HFFc6 (cell line): ENCODE measurements at places on chromosomes 12 and 14. TPM values are rescaled to one million over a fixed set of nuclear protein-coding genes. Genes with fewer than 3 reads are reported as not detected.

GRCh38 chr14:29339494-29340172 is 573.0 kb downstream of the FOXG1 start:
- no peaks in the 10 kb centered on the region for H3K27me3 ChIP-seq
- no peaks in the 10 kb centered on the region for H3K36me3 ChIP-seq
- no peak overlapping the region for H3K4me3 ChIP-seq
- no peak overlapping the region for H3K27ac ChIP-seq
- peaks cover 15% of the 10 kb centered on the region for H3K4me1 ChIP-seq

GRCh38 chr12:95516757-95517156 is 34.5 kb downstream of the USP44 start:
- H3K36me3 ChIP-seq: peaks cover 22% of the 10 kb centered on the region
- no peak overlapping the region for H3K27ac ChIP-seq
- no peak overlapping the region for H3K4me3 ChIP-seq
- no peaks in the 10 kb centered on the region for H3K27me3 ChIP-seq

DNA sequence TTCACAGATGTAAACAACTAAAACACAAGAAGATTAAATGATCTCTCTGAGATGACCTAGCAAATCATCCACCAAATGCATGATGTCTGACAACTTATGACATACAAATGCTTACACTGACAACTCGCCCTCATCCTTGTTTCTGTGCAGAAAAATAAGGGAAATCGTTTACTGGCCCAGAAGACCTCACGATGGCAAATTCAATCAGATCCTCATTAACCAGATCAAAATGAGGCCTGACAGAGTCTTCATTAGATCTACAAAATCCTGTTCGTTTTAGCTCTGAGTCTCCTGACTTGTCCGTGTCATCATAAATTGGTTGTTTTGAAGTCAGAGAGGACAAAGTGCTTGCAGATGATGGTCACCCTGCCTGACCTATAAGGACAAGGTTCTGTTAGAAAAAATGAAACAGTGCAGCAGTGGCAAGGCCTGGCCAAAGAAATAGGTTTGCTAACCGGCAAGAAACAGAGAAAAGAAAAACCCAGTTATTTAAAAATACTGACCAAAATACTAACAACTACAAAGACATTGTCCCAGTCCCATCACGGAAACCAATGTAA is 109.5 kb downstream of the BTG1 start:
- DNase-seq: no peak
- no peak overlapping the region for H3K27ac ChIP-seq
- peaks cover 40% of the 10 kb centered on the region for H3K4me1 ChIP-seq
- H3K27me3 ChIP-seq: no peaks in the 10 kb centered on the region; the same call in 1 of the 2 replicates

DNA sequence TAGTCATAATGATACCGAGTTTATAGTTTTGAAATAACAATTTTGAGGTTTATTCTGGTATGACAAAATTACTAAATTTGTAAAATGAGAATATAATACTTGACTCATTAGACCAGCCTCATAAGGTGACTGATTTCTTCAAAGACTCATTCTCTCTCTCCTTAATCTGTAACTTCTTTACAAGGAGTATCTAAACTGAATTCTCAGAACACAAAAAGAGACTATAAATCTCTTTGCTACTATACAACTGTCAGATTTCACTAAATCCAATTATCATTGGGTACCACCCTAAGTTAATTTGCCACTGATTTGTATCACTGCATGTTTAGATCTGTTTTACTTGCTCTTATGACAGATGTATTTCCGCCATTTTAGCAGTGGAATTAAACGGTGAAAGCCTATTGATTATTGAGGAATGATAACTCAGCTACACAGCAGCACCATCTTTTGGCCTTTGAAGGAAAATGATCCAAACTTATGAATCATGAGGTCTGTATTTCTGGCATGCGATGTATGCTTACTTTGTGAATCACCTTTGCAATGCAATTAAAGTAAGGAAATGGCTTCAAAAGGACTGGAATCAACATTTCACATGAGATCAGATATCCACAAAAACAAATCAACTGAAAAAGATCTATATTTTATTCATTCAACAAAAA is 161.2 kb downstream of the RERGL start:
- H3K4me3 ChIP-seq: peak overlapping the region; percentile 74
- no peaks in the 10 kb centered on the region; the same call in 1 of the 2 replicates for H3K27me3 ChIP-seq
- peak; percentile 64 for DNase-seq

GRCh38 chr12:14418451-14418890 is 53.0 kb downstream of the ATF7IP start:
- H3K27me3 ChIP-seq: no peaks in the 10 kb centered on the region; the same call in none of the 2 replicates
- peaks cover 23% of the 10 kb centered on the region for H3K4me1 ChIP-seq
- H3K36me3 ChIP-seq: peaks cover 33% of the 10 kb centered on the region
- H3K4me3 ChIP-seq: peak overlapping the region; percentile 36; the same call in 1 of the 2 replicates
- H3K27ac ChIP-seq: peak overlapping the region; percentile 49; the same call in 1 of the 2 replicates
- peak; percentile 39 for DNase-seq

DNA sequence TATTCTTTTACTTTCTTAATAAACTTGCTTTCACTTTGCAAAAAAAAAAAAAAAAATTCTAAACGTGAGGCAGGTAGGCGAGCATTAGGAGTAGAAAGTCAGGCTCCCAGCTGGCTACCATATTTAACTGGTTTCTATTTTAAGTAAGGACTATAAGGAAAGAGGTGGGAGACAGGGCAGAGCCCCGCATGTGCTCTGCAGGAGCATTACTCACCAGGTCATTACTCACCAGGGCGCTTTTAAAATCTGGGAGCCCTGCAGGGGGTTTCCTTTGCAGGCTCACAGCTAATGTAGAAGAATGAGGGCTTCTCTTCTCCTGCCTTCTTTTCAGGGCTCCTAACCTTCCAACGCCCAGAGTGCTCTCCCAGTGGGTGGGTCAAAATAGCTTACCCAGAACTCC is 14.0 kb upstream of the DPF3 start:
- peak overlapping the region; percentile 73 for H3K4me3 ChIP-seq
- no peaks in the 10 kb centered on the region for H3K36me3 ChIP-seq
- peaks cover 61% of the 10 kb centered on the region for H3K4me1 ChIP-seq
- H3K27ac ChIP-seq: peak overlapping the region; percentile 61

GRCh38 chr14:35121026-35121886 is 534 bp downstream of the PPP2R3C start:
- peaks cover 40% of the 10 kb centered on the region for H3K4me1 ChIP-seq
- peaks cover 24% of the 10 kb centered on the region for H3K36me3 ChIP-seq
- peak overlapping the region; percentile 100 for H3K27ac ChIP-seq
- H3K27me3 ChIP-seq: peaks cover 9% of the 10 kb centered on the region

GRCh38 chr12:46839964-46840363 is 14.2 kb upstream of the SLC38A4 start:
- no peak for DNase-seq
- H3K27me3 ChIP-seq: peaks cover 6% of the 10 kb centered on the region; the same call in 1 of the 2 replicates
- H3K27ac ChIP-seq: peak overlapping the region; percentile 26; the same call in 1 of the 2 replicates

DNA sequence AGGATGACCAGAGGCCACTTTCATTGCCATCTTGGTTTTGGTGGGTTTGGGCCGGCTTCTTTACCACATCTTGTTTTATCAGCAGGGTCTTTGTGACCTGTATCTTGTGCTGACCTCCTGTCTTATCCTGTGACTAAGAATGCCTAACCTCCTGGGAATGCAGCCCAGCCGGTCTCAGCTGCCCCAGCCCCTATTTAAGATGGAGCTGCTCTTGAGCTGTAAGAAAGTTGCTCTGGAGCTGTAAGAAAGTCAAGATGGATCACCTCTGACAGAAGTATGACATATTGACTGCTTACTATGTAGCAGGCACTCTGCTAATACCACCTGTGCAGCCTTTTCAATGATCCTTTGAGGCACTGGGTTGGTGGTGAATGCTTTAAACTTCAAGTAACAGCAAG is 52.1 kb downstream of the RIN3 start:
- peak overlapping the region; percentile 73; the same call in 1 of the 2 replicates for H3K27ac ChIP-seq
- peaks cover 36% of the 10 kb centered on the region for H3K4me1 ChIP-seq
- peaks cover 28% of the 10 kb centered on the region for H3K36me3 ChIP-seq
- peak overlapping the region; percentile 57; the same call in 1 of the 2 replicates for H3K4me3 ChIP-seq
- no peak for DNase-seq
- no peaks in the 10 kb centered on the region; the same call in 1 of the 2 replicates for H3K27me3 ChIP-seq

Gene CLEC2A
- not detected in 3 replicates for total RNA-seq

Gene FAM186B
- 0.21 to 0.48 TPM in 2 of 3 replicates, not detected in the other for total RNA-seq

Gene MMP17
- total RNA-seq: 23.0 to 30.2 TPM (median 26.3 TPM) in 3 replicates

Gene GPR65
- total RNA-seq: 0.17 TPM in 1 of 2 replicates, not detected in the other
